ENCODE measurements at places on chromosomes 4 and X.

DNA sequence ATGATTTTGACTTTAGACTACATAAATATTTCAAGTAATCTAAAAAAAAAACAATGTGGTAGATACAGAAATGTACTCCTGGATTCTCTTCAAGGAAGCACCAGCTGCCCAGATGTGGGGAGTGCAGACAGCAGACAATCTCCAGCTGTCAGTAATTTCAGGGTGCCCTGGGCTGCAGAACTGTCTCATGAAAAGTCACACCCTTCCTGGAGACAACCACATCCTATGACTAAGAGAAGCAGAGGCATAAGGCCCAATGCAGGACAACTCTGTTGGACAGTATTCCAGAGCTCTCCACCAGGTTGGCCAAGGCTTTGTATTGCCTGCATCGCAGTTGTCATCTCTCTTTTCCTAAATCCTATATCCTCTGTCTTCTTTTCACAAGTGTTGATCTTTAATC, 34.4 kb upstream of the BLTP1 start:
- DNase-seq = no peak

- DNase-seq = no peak
These were observed 177.8 kb downstream of the RAB28 start for GRCh38 chr4:13306356-13306755.

GRCh38 chr4:151169223-151169622, 69.8 kb downstream of the RPS3A start:
- no peak for DNase-seq

GRCh38 chr4:13483136-13483767, 888 bp downstream of the RAB28 start:
- no peak for DNase-seq

- no peak for DNase-seq
These were observed 65.1 kb upstream of the C4orf54 start for GRCh38 chr4:99722725-99723124.

DNA sequence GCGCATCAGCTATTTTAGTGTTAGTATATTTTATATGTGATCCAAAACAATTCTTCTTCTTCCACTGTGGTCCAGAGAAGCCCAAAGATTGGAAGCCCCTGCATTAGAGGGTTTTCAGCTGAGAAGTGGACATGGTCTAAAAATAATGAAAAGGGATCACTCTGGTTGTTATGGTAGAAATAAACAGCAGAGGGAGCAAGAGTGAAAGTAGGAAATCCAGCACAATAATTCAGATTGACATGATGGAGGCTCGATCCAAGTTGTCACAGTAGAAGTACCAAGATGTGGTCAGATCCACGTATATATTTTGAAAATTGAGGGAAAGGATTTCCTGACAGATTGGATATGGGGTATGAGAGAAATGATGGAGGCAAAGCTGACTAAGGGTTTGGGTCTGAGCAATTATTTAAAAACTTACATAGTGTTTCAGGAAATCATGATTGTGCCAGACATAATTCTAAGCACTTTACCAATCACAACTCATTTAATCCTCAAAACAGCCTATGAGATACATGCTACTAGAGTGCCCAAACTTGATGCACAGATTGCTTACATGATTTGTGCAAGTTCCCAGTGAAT, 17.0 kb upstream of the TMEM144 start:
- DNase-seq = peak; percentile 41

- no peak for DNase-seq
These were observed 42.0 kb downstream of the SLC4A4 start for GRCh38 chr4:71380788-71381187.

DNA sequence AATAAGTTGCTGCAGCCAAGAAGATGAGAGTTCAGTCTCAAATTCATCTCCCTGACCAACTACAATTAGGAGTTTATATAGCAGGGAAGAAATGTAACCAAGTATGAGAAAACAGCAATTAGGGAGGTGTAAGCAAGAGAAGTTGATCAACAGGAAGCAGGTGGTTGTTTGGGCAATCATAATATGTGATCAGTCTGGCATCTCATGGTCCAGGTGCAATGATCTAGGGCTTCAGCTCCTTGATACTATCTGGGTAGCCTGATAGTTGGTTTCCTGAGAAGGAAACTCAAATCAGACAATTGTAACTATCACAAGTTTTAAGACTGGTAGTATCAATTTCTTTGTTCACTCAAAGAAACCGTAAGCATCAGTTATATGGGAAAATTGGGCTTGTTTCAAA, 1574.3 kb upstream of the PABPC4L start:
- DNase-seq = no peak

GRCh38 chr4:101355767-101356702, 8.7 kb upstream of the PPP3CA start:
- DNase-seq = no peak

- peak; percentile 8 for DNase-seq
These were observed 24.5 kb upstream of the TAPT1 start for GRCh38 chr4:16250661-16251365.

- DNase-seq = no peak
These were observed at the start of gene TDO2 for GRCh38 chr4:155903453-155903852. Gene TDO2, plus strand, starts transcription at chr4:155903696. Its CDS starts 63 bp downstream, at chr4:155903759.

DNA sequence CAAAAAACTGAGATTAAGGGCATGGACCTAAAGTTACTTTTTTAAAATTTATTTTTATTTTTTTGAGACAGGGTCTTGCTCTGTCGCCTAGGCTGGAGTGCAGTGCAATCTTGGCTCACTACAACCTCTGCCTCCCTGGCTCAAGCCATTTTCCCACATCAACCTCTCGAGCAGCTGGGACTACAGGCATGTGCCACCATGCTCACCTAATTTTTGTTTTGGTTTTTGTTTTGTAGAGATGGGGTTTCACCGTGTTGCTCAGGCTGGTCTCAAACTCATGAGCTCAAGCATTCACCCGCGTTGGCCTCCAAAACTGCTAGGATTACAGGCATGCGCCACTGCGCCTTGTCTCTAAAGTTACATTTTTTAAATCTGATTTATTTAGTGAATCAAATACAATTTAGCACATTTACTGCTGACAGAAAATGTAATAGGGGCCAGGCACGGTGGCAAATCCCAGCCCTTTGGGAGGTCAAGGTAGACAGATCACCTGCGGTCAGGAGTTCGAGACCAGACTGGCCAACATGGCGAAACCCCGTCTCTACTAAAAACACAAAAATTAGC, 38.3 kb downstream of the GUCY1A1 start:
- DNase-seq = no peak

DNA sequence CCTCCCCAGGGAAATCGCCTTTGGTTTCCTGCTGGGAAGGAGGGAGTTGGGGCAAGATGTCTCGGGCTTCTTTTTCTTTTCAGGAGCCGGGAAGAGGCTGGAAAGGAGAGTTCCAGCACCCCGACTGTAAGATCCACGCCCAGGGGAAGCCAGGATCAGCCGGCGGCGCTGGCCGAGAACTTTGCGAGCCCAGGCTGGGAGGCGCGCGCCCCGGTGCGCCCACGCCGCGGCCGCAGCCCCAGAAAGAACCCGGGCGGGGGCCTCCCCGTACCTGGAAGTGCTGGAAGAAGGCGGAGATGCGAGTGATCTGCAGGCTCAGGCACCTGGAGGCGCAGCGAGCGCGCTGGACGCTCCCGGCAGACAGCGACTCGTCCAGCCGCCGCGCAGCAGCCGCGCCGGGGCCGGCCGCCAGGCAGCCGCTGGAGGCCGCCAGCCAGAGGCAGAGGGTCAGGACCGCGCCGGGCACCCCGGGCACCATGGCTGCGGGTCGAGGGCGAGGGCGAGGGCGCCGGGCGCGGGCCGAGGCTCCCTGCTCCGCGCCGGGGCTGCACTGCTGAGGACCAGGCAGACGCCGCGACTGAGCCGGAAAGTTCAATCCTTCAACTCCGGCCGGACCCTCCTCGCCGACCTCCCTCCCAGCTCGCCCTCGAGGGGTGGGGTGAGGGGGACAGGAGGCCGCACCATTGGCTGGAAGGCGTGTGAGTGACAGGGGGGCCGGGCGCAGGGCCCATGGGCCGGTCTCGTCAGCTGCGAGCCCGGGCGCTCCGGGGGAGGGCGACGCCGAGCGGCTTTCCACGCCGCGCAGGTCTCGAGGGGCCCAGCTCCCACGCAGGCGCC, at the start of gene ANOS1:
ANOS1 (minus strand) TSS at position 579 of the 837 bp plus-strand sequence; CDS start at position 478, 101 bp downstream.
- DNase-seq = peak; percentile 31

- no peak for DNase-seq
These were observed 41.8 kb downstream of the OCRL start for GRCh38 chrX:129581904-129582303.

GRCh38 chr4:173669460-173670179, 139.6 kb upstream of the HAND2 start:
- DNase-seq = no peak

- DNase-seq = no peak
These were observed 172.9 kb upstream of the TTC29 start for GRCh38 chr4:147118528-147118927.

GRCh38 chr4:41215155-41215554, 813 bp upstream of the APBB2 start:
- DNase-seq = no peak

DNA sequence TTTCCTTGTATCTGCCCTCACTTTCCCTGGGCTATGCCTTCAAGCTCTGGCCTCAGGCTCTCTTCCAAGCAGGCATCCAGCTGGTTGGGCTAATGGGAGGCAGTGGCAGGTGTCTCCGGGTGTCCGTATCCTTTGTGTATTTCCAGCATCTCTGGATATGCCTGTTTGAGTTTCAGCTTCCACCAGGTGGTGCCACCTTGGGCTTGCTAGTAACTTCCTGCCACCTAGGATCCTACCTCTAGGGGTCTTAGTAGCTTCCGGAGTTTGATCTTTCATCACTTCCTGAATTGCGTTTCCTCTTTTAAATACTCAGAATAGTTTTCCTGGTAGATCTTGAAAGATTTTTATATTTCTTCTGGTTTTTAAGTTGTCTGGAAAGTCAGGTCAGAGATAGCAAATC, 23.2 kb upstream of the ANOS1 start:
- no peak for DNase-seq

DNA sequence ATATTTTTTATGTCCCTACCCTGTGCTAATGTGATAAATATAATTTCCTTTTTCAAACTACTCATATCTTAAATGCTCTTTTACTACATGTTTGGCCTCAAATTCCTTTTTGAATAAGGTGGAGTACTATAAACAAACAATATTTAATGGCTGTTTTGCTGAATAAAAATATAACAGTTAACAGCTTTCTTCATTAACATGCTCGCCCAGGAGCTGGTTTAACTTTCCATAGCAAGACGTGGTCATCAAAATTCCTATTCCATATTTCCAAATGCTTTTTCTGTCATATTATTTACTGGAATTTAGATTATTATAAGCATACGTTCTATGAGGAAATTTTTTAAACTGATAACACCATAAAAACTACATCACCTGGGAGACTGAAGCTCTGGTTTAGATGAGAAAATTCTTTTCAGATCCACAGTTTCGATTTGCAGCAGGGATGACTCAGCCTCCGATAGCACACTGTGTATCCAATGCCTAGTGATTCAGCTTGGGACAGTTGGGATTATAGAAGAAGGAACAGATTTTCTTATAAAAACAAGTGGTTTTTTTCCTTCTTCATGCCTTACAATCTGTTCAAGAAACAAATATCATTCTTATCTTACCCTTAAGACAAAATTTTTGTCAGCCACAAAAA, 129.1 kb downstream of the FBXO8 start:
- DNase-seq = peak; percentile 17

DNA sequence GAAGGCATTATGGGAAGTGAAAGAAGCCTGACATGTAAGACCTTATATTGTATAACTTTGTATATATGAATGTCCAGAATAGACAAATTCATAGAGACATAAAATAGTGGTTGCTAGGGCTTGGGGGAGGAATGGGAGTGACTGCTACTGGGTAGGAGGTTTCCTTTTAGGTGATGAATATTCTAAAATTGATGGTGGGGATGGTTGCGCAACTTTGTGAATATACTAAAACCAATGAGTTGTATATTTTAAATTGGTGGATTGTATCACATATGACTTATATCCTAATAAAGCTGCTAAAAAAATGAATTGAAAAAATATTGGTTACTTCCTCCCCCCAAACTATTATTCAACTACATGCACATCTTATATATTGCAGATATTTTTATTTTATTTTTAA, 70.0 kb downstream of the UCHL1 start:
- no peak for DNase-seq

GRCh38 chr4:33088713-33089112, 2368.5 kb downstream of the PCDH7 start:
- DNase-seq = no peak

DNA sequence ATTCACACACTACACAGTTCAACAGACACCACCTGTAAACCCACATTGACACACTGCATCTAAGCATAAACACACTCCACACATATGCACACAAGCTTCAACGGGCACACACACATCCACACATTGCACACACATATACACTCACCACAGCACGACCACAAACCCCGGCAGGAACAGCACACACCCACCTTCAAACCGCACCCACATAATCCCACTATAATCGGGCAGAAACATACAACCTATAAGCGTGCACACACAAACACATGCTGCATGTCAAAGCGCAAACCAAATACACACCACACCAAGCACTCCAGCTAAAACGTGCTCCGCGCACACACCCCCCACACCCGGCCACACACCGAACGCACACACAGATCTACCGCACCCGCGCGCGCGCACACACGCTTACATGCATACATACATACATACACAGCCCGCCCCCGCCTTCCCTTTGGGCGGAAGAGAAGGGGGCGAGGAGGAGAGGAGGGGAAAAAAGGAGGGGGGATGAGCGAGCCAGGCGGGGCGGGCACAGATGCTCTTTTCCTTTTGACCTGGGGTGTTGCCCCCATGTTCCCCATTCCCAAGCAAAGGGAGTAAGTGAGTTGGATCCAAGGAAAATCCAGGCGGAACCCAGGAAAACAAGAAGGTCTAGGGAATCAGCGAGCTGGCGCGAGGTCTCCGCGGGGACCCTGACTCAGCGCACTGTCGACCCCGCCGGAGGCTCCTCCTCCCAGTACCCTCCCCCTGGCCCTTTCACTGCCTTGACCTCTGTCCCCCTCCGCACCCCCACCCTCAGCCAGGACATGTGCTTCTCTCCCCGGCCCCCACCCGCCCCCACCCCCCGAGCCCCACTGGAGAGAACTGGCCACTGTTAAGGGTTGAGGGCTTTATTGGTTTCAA, 9.9 kb downstream of the ARHGAP36 start:
- DNase-seq = no peak
